Foreskin keratinocyte (primary cell): ENCODE measurements at places on chromosomes 4 and X.
A peak's percentile ranks its signal among the peaks of the same experiment; 100 is the strongest.

- peak; percentile 75 for DNase-seq
Observed at GRCh38 chr4:98657531-98658286, 702 bp downstream of the TSPAN5 start.

GRCh38 chrX:150486011-150486410 is 82.4 kb upstream of the MTM1 start:
- DNase-seq = peak; percentile 15

DNA sequence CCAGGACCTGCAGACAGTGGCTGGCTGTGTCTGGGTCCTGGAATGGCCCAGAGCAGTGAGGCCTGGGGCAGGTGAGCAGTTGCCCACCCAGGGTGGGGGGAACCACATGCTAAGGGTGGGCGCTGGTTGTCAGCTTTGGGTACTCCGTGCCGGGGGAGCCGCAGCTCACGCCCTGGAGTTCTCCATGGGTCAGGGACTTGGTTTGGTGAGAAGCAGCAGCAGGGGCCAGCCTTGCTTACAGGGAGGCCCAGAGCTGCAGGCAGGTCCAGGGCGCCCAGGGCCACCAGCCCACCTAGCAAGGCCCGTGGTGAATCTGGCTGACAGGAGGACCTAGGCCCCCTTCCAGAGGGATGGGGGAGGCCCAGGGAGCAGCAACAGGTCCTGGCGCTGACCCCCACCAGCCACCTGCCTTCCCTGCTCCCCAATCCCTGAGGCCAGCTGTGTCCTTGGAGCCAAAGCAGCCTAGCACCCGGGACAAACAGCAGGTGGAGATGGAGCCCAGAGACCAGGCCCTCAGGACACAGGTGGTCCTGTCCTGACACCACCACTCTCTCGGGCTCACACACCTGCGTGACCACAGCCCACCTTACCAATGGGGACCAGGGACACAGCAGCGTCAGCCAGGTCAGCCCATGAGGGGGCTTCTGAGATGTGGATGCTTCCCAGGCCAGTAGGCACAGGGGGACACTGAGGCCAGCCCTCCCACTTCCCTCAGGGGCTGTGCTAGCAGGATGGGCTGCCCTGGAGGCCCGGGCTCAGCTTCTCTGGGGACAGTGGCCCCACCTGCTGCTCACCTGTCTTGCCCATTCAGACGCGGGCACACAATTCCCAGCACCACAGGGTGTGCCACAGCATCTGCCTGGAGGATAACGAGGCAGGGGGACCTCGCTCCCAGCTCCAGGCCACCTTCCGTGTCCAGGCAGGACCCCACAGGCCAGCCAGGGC is 3.5 kb downstream of the MXD4 start:
- DNase-seq = no peak

- DNase-seq = no peak
Observed at GRCh38 chr4:67375291-67375690, 170.0 kb downstream of the CENPC start.

DNA sequence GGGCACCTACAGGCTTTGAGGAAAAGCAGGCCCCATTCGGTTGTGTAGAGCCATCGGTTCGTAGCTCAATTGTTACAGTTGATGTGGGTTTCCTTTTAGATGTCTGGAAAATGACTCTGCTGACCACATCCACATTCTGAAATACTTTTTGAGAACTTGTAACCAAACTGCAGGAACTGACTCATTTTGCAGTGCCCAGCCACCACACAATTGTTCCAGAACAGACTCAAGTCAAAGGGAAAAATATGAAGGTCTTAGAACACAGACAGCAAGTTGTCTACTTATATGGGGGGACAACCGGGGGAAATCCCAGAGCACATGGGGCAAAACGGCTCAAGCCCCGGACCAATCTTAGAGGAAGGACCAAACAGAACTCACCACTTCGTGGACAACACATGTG is 557.6 kb upstream of the DIPK2B start:
- peak; percentile 76 for DNase-seq

DNA sequence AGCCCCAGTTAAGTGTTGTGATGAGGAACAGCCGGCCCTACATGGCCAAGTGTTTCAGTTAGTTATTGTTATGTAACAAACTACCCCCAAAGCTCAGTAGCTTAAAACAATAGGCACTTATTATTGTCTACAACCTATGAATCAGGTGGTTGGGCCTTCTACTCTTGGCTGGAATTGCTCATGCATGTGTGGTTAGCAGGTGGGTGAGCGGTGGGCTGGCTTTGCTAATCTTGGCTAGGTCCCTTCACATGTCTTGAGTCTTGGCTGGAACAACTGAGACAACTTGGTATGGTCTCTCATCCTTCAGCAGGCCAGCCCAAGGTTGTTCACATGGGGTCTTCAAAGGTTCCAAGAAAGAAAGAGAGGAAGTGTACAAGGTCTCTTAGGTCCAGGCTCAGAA is 54.5 kb upstream of the CHRNA9 start:
- no peak for DNase-seq

- no peak for DNase-seq
Observed at GRCh38 chr4:43452948-43453347, 560.4 kb downstream of the GRXCR1 start.

GRCh38 chr4:139802931-139803330 is 137.3 kb downstream of the MGST2 start:
- DNase-seq = no peak

GRCh38 chr4:102341201-102341600 is 4.1 kb downstream of the SLC39A8 start:
- DNase-seq = no peak

GRCh38 chr4:54495641-54496040 is 162.1 kb upstream of the KIT start:
- no peak for DNase-seq

GRCh38 chr4:124703154-124703553 is 9.4 kb downstream of the ANKRD50 start:
- no peak for DNase-seq
